ENCODE measurements at places on chromosomes 11 and 22.

DNA sequence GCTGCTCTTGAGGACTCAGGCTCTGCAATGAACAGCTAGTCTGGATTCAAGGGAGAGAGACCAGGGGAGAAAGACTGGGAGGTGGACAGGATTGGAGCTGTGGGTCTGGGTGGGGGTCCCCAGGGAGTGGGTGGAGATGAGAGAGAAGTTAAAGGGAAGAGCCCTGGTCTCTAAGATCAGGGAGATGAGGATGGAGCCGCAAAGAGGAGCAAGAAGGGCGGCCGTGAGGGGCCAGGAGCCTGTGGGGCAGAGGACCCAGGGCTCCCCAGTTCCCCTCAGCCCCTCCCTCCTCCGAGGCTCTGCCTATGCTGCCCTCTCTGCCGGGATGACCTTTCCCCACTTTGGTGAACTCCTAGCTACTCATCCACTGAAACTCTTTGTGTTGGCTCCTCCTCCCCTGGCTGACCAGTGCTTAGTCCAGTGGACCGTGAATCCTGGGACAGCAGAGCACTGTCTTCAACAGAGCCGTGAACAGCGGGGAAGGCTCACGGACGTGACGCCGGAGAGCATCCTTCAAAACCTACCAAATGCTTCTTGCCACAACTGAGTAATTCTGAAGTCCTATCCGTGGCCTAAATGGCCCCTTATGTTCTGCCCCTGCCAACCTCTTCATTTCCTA, 16.4 kb upstream of the RFPL3 start:
- no peak for DNase-seq

DNA sequence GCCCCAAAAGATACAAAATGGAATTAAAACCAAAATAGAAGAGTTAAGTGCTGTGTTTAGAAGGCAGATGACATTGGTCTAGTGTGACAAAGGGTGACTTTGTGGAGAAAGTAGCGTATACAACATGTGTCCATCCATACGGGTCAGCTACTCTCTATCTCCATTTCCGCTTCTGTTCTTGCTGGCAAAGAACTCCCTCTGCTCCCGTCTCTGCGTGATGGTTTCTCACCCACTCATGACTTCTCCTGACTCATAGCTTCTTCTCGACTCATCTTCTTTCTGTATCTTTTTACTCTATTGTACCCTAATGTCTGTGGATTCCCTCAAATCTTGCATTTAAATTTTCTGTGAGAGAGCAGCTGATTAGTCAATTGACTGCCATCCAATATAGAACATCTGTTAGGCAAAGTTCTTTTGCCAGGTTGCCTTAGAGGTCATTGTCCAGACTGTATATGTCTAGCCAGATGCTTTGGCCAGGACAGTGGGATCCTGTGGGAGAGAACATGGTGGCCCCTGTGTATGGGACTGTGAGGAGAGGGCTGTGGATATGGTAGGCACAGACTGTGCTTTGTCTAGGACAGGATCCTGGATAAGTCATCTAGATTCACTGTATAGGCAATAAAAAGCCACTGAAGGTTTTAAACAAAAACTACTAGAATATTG, 28.4 kb downstream of the MMP13 start:
- DNase-seq, result no peak

- no peak for DNase-seq
Observed at GRCh38 chr22:38735465-38736256, 20.1 kb downstream of the SUN2 start.

DNA sequence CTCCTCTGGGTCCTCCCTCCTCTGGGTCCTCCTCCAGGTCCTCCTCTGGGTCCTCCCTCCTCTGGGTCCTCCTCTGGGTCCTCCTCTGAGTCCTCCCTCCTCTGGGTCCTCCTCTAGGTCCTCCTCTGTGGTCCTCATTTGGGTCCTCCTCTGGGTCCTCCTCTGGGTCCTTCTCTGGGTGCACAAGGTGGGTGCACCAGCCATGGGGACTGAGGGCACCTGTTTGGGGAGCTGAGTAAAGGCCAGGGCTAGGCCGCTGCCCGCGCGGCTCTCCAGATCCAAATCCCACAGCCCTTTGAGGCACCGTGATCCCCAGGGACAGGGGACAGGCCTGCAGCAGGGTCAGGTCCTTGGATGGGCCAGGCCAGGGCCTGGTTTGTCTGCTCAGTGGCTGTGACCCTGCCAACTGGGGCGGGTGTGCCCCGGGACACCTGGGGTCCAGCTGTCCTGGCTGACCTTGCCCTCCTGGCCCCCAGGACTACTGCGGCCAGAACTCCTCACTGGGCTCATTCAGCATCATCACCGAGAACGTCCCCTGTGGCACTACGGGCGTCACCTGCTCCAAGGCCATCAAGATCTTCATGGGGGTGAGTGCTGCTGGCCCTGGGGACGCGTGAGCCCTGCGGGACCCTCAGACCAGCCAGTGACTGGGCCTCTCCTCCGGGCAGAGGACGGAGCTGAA, 12.7 kb downstream of the MUC2 start:
- no peak for DNase-seq

- no peak for DNase-seq
Observed at GRCh38 chr22:26684168-26684567, 26.8 kb downstream of the MIAT start.

Data from CMK (cell line).